Stimulated activated CD8-positive, alpha-beta memory T cell treated with anti-CD3 and anti-CD28 coated beads, Interleukin-7, amount 100 ng/mL, for 24 hours (primary cell): ENCODE measurements at places on chromosomes 2 and 18.

DNA sequence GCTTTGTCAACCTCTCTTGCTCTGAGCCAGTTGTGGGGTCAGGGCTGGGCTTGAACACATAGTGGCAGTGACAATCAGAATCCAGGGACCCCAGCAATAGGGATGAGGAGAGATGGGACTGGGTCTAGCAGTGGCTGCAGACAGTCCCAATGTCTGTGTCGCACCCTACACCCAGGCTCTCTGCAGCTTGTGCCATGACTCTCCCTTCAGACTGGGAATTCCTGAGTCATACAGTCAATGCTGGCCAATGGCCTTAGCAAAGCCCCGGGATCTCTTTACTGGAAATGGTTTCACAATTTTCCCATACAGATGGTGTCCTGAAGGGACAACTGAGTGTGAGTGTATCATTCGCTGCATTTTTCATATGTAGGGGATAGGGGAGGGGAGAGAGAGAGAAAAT is 74.2 kb upstream of the CELF4 start:
- DNase-seq: no peak

GRCh38 chr2:105754011-105754410 is 9.3 kb downstream of the NCK2 start:
- no peak for DNase-seq

GRCh38 chr2:3130444-3130843 is 247.2 kb downstream of the EIPR1 start:
- DNase-seq: no peak

DNA sequence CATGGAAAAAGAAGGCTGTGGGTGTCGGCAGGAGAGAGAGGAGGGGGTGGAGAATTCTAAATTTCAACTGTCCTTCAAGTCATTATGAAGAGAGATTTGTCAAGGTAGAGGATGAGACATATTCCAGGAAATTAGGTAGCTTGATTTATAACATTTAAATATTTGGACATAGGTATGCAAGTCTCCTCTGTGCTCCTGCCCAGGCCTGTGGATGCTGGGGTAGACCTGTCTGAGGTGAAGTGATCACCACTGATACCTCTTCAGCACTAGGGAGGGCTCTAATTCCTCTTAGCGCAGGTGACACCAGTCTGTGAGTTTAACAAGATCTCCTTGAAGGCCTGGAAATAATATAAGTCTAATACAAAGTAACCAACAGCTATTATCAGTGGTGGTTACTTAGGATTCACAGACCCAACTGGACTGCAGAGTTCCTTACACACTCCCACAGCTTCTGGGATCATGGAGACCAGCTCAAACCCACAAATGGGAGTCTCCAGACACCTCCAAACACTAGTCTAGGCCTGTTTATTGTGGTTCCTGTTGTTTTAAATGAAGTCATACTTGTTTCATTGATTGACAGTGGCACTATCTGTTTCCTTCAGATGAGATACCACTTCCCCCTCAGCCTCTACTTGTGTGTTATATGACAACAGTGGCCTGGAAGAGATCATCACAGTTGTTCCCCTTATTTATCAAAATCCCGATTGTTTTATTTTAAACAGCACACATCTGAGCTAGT is 104.1 kb upstream of the ITPRID2 start:
- DNase-seq: no peak

GRCh38 chr2:196239622-196240587 is 68.5 kb upstream of the STK17B start:
- peak; percentile 54 for DNase-seq

- DNase-seq: no peak
Observed at GRCh38 chr2:122885436-122885835, 1130.0 kb downstream of the TSN start.

GRCh38 chr2:81396417-81397019 is 1092.0 kb upstream of the LRRTM1 start:
- no peak for DNase-seq
